ENCODE measurements at places on chromosomes 3 and 15.

DNA sequence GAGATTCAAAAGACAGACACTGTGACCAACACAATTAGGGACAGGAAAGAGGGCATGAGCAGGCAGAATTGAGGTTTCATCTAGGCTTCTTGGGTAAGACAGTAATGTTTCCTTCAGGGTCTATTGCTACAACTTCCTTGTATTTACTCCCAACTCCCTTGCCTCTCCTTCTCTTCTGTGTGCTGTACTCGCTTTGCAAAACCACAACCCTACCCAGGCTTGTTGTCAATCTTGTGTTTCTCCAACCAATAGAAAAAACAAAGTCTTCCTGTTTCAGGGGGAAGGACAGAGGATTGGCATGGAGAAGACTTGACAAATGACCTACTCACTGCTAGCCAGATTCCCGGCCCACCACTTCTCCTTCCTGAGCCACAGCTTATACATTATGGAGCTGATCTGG is 36.3 kb upstream of the MASP1 start:
- DNase-seq = no peak

DNA sequence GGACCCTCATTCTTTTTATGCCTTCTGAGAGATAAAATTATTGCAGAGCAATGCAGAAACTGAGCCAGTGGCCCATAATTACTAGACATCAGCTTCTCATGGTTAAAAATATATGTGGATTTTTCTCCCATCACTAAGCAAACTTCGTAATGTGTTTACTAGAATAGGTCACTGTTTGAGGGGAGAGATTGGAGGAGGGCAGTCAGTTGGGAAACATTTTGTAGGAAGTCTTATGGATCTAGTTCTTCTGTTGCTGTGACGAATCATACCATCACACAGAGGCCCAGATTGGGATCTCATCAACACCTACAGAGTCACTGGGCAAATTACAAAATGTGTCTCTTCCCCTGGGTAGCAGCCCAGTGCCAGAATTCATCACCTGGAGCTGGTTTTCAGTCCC is 81.4 kb downstream of the PDE8A start:
- DNase-seq = no peak

GRCh38 chr3:187989575-187990153 is 164.3 kb upstream of the LPP start:
- peak; percentile 35 for DNase-seq

DNA sequence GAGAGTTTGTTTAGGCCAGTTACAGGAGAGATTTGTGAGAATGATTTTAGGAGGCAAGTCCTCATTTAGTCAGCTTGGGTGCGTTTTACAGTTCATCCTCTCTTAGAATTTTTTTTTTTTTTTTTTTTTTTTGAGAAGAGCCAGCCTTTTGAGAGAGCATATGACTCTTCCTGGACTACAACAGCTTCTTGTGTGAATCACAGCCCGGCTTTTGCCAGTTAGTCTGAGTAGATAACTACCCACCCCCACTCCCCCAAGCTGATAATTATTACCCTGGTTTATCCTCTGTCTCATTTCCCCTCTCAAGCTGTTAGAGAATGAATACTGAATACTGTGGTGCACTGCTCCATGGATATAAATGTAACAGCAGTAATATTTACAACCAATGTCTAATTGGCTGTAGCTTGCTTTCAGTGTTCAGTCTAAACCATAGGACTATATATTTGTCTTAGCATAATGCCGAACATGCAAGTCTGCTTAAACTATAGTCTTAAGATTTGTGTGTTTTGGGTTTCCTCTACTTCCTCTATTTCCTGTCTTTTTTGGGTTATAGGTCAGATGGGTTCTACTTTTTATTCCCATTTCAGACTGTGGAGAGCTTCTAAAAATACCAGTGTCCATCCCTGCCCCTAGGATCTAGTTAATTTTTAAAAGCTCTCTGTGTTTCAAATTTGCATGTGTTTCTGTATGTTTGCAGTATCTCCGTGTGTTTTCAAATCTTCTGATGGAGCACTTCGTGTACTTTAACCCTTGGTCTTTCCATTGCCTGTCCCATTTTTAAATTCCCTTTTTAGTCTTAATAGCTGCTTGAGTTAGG is 8.0 kb downstream of the CHD2 start:
- DNase-seq = peak; percentile 95

GRCh38 chr3:136804141-136804540 is 14.8 kb upstream of the SLC35G2 start:
- DNase-seq = no peak

DNA sequence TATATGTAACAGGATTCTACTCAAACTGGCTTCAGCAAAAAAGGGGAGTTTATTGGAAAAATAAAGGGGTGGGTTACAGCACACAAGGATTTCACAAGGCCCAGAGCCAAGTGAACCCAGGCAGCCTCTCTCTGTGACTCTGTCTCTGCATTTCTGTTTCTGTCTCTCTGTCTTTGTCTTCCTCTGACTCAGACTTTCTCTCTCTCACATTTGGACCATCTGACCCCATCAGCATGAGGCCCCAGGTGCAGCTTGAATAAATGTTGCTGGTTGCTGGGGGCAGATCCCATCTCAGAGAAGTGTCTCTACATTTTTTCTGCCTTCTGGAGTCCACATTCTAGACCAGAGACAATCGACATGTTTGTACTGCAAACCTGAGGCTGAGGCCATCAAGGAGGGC is 45.0 kb downstream of the RPLP1 start:
- no peak for DNase-seq

DNA sequence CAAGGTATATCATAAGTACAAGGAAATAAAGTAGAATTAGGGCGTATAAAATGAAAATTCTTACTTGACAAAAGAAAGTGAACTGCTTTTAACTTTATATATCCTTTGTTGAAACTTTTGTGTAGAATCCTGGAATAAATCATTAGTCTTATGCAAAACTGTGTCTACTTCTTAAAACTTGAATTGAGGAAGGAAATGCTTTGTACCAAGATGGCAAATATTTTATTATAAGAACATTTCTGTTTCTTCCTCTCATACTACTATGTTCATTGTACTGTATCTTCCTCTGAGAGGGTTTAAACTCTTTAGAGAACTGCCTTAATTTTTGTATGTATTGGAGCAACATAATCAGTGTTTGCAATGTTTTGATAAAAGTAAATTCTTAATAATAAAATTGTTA is 42.0 kb downstream of the RASA2 start:
- DNase-seq = no peak

DNA sequence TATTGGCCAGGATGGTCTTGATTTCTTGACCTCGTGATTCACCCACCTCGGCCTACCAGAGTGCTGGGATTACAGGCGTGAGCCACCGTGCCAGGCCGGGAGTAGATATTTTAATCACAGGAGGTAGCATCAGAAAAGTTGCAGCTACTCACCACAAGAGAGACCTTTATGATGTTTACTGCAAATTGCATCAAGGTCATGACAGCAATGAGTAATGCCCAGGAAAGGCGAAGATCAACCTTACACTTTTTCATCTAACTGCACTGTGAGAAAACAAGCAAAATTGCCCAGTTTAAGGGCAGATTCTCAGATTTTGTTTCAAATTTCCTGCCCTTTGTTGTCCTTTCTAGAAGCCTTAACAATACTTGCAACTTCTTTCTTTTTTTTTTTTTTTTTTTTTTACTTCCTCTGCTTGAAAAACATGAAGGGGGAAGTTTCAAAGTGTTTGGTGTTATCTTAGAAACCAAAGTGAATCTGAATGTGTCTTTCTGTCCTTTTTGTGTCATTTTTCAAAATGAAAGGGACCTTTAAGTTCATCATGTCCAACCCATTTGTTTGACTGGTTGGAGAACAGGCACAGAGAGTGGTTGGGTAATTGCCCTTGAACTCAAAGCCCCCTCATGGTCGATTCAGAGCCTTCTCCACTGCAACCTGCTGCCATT is 25.0 kb downstream of the TGFBR2 start:
- no peak for DNase-seq

GRCh38 chr3:40718209-40718608 is 193.4 kb downstream of the ZNF621 start:
- no peak for DNase-seq

GRCh38 chr3:17623464-17623863 is 119.0 kb downstream of the TBC1D5 start:
- DNase-seq = no peak

- no peak for DNase-seq
Measured at GRCh38 chr3:149374391-149374790, 3.1 kb downstream of the TM4SF1 start.

DNA sequence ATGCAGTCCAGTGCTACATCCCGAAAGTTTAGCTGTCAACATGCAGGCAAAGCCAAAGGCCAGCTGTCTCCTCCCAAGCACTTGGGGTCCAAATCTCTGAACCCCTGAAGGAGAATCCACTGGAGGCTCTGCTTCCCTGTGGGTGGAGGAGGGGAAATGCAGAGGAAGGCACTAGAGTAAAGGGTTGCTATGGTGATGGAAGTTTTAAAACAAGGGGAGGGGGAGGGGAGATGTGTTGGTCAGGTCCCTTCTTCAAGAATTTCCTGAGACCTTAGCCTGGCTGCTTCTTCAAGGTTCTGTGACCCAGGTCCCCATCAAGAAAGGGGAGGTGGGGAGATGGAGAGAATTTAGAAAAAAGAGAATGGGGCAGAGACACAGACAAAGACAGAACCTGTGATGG is 2.3 kb downstream of the CAMKV start:
- DNase-seq = no peak

DNA sequence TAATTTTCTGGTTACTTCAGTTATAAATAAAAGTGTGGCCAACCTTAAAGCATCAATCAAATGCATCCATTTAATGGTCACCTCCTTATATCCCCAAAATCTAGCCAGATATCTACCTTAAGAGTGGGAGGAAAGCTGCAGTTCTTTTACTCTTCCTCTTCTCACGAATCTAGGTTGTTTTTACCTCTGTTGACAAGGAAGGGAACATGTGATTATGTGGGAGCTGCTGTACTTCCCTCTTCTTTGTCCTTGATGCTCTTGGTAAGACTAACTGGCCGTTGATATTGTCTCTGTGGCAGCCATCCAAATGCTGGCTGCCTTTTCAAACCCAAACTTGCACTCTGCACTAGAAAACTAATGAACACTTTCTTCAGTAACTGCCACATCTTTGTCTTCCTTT is 275.3 kb upstream of the CADM2 start:
- no peak for DNase-seq

GRCh38 chr15:48253172-48253571 is 47.1 kb downstream of the SLC12A1 start:
- DNase-seq = no peak

DNA sequence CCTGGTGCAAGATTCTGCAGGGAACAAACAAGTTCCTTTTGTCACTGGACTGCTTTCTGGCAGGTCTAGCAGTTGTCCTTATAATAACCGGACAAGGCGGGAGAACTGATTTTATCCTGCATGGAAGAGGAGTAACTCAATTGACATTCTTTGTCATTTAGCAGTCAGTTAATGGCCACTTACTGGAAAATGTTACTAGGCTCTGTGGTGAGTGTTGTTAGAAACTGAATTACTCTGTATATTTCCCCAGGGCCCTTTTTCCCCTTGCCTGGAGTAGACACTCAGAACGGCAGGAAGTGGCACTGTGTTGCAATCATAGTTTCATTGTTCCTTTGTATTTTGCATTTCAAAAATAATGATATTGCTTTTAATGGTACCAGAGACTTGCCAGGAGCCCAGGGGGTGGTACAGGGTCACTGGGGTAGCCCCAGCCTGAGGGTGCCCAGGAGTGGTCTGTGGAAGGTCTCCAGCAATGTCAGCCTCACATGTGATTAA is 318.6 kb upstream of the LRRFIP2 start:
- peak; percentile 73 for DNase-seq

- DNase-seq = no peak
Measured at GRCh38 chr3:45962033-45962432, 18.8 kb downstream of the CXCR6 start.

GRCh38 chr3:87197531-87197930 is 29.6 kb upstream of the CHMP2B start:
- no peak for DNase-seq

GRCh38 chr15:29053661-29054131 is 167.9 kb downstream of the APBA2 start:
- DNase-seq = no peak

DNA sequence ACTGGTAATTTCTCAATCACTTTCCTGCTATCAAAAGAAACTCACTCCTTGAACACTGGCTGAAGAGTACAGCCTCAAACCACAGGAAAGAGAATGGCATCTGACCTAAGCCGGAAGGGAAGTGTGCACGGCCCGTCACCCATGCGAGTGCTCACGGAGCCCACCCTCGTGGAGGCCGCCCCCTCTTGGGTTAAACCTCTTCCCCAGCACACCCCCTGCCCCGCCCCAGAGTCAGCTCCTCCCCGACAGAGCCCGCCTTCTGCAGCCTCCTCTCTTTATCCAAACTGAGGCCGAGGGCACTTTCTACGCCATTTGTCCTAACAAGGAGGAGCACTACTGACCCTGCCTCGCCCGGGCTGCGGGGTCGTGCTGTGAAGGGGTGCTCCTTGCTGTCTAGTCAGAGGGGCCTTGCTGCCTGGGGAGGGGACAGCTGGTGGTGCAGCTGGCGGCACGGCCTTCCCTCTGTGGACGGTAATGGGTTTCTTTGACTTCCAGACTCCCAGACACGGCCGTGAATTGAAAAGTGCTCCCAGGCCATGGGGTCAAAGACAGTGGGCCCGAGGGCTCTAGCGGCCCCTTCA is 137.7 kb downstream of the NSMCE3 start:
- DNase-seq = no peak

GRCh38 chr3:187382609-187383151 is 14.5 kb downstream of the RTP4 start:
- DNase-seq = no peak

GRCh38 chr15:85905751-85906450 is 111.2 kb upstream of the KLHL25 start:
- DNase-seq = no peak

DNA sequence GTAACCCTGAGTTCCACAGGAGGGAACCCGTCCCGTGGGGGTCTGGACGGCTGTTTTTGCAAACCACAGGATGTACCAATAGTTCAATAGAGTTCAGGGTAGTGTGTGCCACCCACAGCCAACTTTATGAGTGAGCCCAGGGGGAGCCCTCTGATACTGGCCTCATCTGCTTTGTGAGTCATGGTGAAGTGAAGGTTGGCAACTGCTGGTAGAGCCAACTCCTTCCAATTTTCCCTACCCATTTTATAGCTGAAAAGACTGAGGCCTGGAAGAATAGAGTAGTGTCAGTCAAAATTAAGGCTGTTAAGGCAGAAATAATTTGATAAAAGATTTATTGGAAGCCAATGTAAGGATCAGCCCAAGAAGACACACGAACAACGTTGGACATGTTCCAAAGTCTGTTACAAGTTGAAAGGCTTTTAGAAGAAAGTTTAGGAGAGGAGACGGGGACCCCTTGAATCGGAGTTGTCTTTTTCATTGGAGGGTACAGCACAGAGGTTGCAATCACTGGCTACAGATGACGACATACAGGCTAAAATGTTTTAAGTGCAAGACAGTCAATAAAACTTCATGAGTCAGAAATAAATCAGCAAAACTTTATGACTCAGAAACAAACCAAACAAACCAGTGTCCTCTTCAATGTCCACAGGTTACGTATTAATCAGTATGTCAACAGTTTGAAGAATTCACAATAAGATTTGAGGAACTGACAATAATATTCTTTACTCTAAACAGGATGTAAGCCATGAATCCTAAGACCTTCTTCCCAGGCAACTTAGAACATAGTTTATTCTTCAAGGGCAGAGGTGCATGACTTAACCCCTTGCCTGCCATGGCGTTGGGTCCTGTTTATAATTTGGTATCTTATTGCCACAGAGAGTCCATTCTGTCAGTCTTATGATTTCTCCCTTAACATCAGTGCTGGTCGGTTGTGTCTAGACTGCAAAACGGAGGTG is 62.9 kb upstream of the NR2E3 start:
- peak; percentile 63 for DNase-seq

GRCh38 chr3:71070497-71071463 is 512.7 kb downstream of the FOXP1 start:
- DNase-seq = no peak

All from fibroblast of skin of right biceps (primary cell).